Stimulated activated CD8-positive, alpha-beta memory T cell treated with anti-CD3 and anti-CD28 coated beads, Interleukin-15, amount 100 ng/mL, for 1 hour (primary cell): ENCODE measurements at places on chromosomes 6 and 20.

GRCh38 chr6:52356017-52356416 is 5.9 kb upstream of the PAQR8 start:
- DNase-seq: no peak

GRCh38 chr6:135006386-135006914 is 48.2 kb downstream of the HBS1L start:
- no peak for DNase-seq

- no peak for DNase-seq
Observed at GRCh38 chr6:7035837-7036249, 71.9 kb upstream of the RREB1 start.

- no peak for DNase-seq
Observed at GRCh38 chr20:56454754-56455153, 13.7 kb upstream of the RTF2 start.

GRCh38 chr6:146785001-146785585 is 186.3 kb downstream of the ADGB start:
- no peak for DNase-seq

DNA sequence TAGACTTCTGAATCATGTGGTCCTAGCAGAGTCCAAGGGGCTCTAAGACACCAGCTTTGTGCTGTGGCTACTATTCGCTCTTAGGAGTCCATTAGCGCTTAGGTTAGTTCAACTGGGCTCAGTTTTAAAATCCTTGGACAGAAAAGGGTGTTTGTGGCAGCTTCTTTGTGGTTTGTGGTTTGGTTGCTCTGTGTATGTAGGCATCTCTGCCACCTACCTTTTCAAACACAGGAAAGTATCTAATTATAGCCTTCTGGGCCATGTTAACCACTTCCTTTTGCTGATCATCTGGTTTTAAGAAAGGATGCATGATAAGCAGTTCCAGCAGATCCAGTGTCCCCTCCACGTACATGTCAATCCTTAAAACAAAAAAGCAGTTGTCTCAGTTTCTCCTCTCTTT is 10.8 kb downstream of the GSTA4 start:
- no peak for DNase-seq

DNA sequence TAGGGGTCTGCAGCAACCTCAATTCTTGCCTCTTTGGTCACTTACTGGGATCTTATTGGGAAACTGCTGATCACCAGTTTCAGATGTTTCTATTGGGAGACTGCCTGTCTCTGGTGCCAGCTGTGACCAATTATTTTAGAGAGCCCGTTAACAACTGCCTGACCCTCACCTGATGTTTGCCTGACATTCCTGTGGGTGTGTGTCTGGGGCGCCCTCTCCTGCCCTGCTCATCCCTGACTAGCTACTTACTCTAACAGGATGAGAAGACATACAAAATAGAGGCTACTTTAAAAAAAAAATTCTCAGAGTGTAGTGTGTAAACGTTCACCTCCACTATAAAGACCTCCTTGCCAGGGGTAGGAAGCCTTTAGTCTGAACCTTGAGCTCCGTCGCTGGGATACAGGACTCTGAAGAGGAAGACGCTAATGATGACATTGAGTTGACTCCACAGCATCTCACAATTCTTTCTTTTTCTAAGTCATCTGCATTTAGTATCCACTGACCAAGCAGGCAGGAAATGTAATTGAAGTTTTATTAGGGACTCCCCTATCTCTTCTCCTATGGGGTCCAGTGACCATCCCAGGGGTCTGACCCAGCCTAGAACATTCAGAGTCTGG is 54.6 kb upstream of the DDR1 start:
- DNase-seq: no peak

- no peak for DNase-seq
Observed at GRCh38 chr20:34268851-34269636, 27.8 kb downstream of the ASIP start.

GRCh38 chr20:37902504-37903313 is at the start of gene VSTM2L:
TSS of gene VSTM2L (plus strand) at chr20:37903127. CDS start at chr20:37903351, 224 bp downstream.
- DNase-seq: no peak
